ENCODE measurements at places on chromosomes 3 and 15.

- DNase-seq, result no peak
Measured at GRCh38 chr15:68829068-68829467, 8.4 kb upstream of the ANP32A start.

DNA sequence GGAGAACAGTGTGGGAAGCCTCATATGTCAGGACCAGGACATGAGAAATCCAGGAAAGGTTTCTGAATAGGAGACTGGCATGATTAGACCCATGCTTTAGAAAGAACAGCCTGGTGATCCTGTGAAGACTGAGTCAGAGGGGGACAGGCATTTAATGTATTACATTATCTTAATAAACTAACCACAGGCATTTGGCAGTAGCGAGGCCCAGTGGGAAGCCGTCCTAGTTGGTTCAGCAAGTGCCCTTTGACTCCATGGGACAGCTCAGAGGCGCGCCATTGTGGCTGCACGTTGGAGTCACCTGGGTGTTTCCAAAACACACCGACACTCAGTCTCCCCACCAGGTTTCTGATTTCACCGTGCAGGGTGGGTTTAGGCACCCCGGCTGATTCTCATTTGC lies 90.5 kb upstream of the DGKG start:
- no peak for DNase-seq

GRCh38 chr3:184409331-184409926 lies 29.6 kb downstream of the CHRD start:
- no peak for DNase-seq

DNA sequence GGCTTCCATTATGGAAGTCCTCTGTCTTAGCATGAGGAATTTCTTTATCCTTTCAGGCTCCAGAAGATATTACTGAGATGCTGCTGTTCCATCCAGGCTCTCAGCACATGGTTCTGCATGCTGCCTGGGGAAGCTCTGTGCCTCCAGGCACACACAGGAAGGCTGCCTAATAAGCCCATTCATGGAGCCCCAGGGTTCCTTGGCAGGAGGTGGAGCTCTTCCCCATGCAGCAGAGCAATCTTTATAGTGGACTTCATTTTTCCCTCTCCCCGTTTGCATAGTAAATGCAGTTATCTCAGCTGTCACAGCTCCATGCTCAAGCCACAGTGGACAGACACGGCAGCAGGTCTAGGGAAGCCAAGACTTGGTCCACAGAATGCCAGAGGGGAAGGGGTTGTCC lies 57.6 kb downstream of the BOC start:
- DNase-seq, result no peak

DNA sequence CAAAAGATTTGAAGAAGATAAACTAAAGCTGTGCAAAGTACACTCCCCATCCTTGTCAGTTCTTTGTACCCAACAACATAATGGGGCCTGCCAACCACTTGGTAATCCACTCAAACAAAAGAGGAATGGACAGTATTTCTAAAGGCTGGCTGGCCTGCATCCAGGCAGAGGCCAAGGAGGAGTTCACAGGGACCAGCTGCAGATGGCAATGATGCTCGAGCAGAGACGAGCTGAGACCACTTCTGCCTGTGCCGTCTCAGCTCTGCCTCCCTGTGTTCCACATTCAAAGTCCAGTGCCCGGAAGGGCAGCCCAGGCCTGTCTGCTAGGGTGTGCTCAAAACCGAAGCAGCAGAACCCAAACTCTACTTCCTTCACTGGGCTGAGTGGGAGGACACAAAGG lies 14.3 kb downstream of the CXCR6 start:
- DNase-seq, result no peak

DNA sequence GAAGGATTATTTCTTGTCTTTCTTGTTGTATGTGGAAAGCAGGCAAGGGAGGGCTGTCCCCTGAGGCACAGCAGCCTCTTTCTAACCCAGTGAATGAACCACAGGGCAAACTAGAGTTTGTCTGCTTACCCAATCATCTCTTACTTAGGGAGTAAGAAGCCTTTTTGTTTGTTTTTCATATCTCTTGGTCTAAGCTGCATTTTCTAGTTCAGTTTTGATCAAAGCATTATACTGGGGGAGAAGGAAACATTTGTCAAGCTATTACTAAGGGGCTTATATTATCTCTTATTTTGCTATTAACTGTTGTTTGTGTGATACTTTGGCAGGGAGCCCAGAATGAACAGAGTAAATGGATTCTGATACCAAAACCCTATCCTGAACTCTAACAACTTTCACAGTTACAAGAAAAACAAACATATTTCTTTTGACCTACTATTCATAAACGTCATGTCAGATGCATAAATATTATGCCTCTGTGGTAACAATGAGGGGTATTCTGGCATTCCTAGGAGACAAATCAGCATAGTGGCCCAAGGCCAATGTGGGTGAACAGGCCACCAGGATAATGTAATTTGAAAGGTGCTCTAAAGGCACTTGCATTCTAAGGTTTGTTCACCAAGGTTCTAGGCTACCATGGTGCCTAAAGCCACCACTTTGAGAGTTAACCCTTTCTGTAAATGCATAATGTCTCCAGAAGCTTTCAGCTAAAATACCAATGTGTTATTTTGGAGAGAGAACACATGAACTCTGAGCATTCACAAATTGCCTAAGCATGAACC lies 271.6 kb upstream of the ZPLD1 start:
- DNase-seq, result peak; percentile 31

- DNase-seq, result no peak
Measured at GRCh38 chr15:40483919-40484318, 13.1 kb downstream of the CHST14 start.

- no peak for DNase-seq
Measured at GRCh38 chr3:174958671-174959328, 99.7 kb downstream of the NAALADL2 start.

- peak; percentile 19 for DNase-seq
Measured at GRCh38 chr3:40877631-40878463, 321.5 kb upstream of the CTNNB1 start.

DNA sequence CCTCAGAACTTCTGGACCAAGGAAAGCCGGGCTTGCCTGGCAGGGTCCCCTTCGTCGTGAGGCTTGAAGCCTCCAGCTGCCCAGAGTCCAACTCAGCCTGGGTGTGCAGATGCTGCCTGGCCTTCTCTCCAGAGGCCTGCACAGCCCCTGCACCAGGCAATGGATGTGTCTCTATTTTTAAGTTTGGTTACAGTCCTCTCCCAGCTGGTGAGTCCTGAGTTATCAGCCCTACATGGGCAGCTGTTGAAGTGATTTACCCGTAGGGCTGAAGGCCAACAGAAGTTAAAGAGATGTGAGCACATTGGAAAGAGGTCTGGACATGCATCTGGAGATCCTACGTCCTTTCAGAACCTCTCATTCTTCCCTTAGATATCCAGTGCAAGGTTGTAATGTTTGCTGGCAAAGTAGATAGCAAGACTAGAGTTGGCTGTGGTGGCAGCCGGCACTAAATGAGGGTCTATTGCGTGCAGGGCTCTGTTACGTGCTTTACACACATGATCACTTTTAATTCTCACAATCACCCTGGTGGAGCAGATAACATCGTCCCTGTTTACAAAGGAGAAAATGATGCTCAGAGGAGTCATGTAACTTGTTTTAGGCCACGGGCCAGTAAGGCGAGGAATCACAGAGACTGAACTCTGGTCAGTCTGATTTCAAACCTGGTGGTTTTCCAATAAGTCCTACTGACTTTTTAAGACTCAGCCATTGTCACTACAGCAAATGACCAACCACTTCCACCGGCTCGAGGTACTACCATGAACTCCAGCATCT lies 9.9 kb downstream of the FYCO1 start:
- no peak for DNase-seq

DNA sequence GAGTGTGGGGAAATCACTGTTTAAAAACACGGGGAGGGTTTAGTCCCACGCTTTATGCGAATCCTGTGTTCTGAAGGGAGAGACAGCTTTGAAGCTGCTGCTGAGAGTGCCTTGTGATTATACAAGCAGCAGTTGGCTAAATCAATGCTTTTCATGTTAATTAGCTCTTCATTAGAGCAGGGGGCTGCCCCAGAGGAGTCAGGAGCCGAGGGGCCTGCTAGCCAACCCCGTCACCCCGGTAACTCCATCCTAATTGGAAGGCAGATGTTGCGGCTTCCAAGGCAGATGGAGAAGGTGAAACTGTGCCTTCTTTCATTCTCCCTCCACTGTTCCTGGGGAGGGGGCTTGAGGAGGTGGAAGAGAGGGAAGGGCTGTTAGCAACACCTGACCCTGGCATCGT lies 92.4 kb upstream of the ANKRD34C start:
- DNase-seq, result no peak

DNA sequence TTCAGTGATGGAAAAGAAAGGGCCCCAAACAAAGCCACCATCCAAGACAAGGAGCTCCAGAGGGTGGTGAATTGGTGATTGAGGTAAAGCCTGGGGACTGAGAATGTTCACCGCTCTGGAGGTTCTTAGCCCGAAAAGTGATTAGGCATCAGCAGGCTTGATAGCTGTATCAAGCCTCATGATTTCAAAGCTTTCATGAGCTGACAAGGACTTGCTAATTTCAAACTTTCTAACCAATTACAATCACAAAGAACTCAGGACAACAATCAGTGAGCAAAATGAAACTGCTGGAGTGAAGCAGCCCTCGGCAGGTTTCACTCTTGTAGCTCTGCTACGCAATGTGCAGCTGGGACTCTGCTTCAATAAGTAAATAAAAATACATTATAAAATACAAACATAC lies 391.3 kb downstream of the TIGIT start:
- DNase-seq, result no peak

DNA sequence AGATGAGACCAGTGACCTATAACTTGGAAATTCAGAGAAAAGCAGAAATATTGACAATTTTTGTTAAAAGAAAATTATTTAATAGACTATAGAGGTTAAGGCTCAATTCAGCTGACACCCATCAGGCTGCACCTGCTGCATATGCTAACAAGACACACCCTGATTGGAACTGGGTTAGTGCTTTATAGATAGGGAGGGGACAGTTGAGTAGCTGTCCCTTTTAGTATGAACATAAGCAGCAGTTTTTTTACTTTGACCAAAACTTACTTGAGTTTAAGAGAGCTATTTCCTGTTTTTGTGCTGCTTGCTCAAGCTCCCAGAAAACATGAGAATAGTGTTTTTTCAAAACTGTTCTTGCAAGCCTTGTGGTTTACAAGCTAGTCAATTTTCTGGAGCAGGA lies 292.6 kb downstream of the LRRC3B start:
- no peak for DNase-seq

GRCh38 chr3:172357850-172358754 lies 90.2 kb downstream of the GHSR start:
- DNase-seq, result no peak

GRCh38 chr3:105629718-105630117 lies 239.1 kb downstream of the CBLB start:
- no peak for DNase-seq

- peak; percentile 76 for DNase-seq
Measured at GRCh38 chr15:59994888-59995557, 9.1 kb upstream of the FOXB1 start.

DNA sequence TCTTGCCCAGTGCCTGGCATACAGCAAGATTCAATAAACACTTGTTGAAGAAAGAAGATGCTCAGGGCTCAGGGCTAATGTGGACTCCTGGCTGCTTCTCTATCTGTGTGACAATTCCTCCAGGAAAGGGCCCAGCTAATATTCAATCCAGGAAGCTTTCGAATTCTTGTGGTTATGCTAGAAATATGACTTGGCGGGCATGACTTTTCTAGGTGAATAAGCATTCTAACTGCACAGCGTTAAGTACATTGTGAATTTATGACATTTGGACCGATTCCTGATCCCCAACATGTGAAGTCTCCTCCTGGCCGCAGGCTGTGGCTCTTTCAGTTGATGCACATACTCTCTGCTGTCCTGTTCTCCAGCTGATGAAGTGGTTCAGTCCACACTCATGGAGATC lies 117.0 kb downstream of the IMPG2 start:
- no peak for DNase-seq

DNA sequence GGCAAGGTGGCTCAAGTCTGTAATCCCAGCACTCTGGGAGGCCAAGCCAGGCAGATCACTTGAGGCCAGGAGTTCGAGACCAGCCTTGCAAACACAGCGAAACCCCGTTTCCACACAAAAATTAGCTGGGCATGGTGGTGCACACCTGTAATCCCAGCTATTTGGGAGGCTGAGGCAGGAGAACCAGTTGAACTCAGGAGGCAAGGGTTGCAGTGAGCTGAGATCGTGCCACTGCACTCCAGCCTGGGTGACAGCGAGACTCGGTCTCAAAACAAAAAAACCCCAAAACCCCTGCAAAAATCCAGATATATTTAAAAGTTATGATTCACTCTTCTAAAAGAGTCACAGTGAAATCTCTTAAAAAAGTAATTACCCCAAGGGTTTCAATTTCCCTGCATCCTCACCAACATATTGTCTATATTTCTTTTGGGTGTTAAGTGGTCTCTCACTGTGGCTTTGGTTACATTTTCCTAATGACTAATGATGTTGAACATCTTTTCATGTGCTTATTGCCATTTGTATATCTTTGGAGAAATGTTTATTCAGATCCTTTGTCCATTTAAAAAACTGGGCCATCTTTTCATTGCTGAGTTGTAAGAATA lies 73.2 kb upstream of the UBP1 start:
- DNase-seq, result no peak

DNA sequence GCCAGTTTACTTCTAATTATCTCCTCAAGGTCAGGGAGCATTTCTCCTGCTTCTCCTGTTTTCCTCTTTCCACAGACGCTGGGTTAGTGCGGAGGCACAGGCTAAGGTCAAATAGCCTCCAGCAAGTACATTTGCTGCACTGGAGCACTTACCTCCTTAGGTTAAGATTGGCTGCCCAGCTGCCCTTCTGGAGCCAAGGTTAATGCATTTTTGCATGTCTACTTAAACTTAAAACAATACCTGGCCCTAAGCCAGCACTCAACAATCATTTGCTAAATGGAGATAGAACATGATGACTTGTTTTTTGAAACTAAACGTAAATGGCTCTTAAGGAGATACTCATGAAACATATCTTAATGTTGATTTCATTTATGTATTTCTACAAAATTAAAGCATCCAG lies 83.5 kb downstream of the SSR3 start:
- DNase-seq, result no peak

DNA sequence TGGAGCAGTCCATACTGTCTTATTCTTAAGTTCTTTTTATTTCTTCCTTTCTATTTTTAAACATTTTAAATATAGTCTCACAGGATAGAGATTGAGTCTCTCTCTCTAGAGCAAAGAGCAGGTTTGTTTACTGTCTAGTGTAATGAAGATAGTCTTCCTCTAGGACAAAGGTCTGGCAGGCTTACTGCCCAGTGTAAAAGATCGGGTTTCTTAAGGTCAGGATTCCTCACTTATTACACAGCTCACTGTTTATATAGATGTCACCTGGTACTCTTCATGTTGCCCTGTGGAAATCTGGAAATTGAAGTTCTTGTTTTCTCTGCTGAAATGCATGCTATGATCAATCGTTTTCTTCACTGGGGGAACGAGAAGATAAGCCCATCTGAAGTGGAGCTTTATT lies 76.0 kb downstream of the ZBBX start:
- no peak for DNase-seq

Data from right kidney (tissue), 9 donors.